ENCODE measurements at places on chromosomes 16 and 17.

DNA sequence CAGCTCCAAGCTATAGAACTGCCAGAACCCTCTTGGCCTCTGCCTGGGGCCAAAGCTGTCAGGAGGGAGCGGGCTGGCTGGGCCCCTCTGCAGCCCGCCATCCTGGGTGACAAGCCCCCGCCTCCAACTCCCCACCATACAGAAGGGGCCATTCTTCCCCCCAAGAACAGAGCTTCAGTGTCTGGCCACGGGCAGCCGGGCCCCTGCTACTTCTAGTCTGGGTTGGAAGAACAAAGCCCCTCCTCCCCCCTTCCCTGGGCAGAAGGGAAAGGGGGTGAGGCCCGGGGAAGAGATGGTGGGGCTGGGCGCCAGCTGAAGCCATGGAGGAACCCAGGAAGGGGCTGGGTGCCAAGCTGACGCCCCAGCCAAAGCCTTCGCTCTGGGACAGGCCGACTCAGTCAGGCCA, 9.0 kb downstream of the NAT9 start:
- DNase-seq, result no peak

DNA sequence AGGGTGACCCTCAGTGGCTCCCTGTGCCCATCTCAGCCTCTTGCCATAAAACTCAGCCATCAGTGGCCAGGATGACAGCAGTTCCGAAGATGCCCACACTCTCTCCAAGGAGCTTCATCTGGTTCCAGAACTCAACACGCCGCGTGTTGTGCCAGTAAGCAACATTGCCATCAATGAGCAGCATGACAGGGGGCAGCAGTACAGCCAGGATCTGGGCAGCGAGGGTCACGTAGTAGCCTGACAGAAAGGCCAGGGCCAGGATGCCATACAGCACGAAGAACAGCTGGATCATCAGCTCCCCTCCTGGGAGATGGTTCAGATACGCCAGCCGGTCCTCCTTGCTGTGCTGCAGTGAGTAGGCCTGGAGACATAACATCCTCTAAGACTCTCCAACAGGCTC, 2.9 kb downstream of the TMEM101 start:
- DNase-seq, result no peak

DNA sequence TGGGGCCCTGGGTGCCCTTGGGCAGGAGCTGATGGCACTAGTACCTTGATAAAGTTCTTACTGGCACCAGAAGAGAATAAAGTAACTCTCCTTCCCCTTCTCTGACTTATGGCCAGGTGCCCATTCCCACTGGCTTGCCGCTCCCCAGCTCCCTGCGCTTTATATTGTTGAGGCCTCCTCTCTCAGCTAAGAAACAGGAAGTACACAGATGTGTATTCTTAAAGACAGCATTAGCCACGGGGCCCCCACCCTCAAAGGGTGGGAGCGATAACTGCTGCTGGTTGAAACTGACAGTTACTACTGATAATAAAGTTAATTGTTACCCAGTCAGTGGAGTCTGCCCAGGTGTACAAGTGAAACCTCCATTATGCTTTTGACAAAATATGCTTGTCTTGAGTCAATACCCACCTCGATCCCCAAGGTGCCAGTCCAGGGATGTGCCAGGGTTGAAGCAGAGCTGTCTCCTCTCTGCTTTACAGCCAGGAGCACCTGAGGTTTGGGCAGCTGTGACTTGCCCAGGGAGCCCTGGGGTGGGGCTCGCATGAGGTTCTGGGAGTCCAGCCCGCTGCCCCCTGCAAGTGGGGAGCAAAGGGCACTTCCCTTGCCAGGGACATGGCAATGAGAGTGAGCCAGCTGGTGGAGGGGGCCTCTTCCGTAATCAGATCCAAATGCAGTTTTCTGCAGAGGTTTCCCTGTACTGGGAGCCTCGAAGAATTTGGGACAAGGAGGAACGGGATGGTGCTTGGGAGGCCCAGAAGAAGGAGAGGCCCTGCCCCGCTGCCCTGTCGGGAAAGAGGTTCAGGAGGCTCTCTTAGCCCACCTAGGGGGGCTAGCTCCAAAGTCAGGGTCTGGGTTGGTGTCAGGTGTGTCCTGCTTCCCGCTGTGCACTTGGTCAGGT, 5.4 kb upstream of the CLDN9 start:
- DNase-seq, result no peak

DNA sequence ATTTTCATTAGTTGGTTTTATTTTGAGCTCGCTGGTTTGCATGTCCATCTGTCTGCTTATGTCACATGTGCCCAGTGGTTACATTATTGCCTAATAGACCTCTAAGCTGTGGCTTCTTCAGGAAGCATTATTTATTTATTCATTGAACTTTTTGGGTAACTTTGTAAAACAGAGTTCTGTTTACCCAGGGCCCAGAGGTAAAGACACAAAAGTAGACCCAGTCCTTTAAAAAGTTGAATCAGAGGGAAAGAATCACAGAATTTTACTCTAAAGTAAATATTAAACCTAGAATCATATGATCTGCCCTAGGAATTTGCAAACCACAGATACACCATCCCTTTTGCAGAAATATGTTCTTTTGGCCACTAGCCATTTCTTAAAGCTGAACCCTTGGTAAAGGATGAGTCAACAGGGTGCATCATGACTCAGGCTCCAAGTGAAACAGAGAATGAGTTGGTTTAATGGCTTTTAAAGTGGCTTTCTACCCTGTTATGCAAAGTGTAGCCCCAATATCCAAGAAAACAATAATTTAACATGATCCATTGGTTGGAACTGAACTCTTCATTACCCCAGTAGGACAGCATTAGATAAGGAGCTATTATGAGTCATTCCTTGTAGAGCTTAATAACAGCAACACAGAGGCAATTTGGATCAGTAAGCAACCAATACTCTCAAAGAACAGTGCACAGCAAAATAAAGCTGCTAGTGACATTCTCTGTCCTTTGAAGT, 236.3 kb downstream of the KCNJ2 start:
- no peak for DNase-seq

- DNase-seq, result no peak
Observed at GRCh38 chr17:59001158-59001814, 105.4 kb downstream of the TRIM37 start.

- no peak for DNase-seq
Observed at GRCh38 chr16:14427371-14427948, 202.6 kb downstream of the PARN start.

- no peak for DNase-seq
Observed at GRCh38 chr16:4240624-4241023, 1.3 kb downstream of the SRL start.

DNA sequence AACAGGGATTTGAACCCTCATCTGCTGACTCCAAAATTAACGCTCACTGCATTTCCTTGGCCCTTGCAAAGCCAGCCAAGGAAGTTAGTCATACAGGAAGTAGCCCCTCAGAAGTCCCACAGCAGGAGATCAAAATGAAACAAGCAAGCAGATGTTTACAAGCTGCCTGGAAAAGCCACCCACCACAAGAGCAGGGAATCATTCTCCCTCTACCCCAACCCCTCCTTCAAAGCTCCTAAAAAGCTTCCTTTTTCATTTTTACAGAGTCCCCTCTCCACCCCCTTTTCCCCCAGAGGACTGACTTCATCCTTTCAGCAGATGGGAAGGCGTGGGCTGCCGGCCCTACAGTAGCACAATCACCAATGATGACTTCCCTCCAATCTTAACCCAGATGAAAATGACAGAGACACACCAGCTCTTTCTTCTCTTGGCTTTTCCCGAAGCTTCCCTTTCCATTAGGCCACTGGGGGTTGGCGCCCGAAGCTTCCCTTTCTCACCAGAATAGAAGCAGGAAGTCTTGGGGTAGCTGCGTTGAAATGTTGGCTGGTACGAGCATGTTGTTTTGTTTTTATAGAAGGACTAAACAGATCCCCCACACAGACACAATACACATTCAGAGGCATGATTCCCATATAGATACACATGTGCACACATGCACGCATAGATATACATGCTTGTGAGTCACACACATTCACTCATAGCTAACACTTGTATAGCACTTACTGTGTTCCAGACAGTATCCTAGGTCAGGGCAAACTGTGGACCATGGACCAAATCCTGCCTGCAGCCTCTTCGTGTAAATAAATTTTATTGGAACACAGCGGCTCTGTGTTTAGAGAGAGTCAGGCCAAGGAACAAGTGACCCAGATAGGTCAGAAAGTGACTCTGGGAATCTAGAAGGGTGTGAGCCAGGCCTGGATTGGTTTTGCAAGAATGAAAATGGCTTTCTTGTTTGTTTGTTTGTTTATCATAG, 17.4 kb downstream of the ITPRIPL2 start:
- no peak for DNase-seq

DNA sequence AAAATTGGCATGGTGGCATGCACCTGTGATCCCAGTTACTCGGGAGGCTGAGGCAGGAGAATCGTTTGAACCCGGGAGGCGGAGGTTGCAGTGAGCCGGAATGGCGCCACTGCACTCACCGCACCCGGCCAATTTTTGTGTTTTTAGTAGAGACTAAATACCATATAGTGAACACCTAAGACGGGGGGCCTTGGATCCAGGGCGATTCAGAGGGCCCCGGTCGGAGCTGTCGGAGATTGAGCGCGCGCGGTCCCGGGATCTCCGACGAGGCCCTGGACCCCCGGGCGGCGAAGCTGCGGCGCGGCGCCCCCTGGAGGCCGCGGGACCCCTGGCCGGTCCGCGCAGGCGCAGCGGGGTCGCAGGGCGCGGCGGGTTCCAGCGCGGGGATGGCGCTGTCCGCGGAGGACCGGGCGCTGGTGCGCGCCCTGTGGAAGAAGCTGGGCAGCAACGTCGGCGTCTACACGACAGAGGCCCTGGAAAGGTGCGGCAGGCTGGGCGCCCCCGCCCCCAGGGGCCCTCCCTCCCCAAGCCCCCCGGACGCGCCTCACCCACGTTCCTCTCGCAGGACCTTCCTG, at the start of gene HBQ1:
TSS of gene HBQ1 (plus strand) at position 359 of the 575 bp plus-strand sequence. CDS start at position 387, 28 bp downstream.
- no peak for DNase-seq

DNA sequence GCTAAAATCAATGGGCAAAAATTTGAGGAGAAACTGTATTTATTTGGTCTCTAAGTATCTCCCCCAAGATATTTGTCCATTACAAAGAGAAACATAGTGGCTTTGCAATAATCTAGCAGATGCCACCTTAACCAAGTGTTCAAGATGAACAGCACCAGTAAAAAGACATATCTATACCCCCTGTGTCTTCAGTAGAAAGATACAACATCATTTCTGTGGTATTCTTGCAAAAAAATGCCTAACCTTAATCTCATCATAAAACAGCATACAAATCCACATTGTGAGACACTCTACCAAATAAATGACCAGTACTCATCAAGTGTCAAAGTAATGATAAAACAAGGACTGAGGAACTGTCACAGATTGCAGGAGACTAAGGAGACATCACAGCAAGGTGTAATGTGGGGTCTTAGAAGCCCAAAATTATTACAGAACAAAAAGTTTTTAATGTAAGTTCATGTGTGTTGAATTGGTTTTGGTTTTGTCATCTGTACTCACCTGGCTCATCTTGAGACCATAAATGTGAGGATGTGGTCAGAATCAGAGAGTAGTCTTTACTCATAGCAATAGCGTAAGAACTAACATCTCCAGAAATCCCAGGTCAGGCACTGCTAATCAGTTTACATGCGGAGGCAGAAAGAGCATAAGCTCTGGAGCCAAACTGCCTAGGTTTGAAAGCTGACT, 77.2 kb downstream of the AATF start:
- no peak for DNase-seq

DNA sequence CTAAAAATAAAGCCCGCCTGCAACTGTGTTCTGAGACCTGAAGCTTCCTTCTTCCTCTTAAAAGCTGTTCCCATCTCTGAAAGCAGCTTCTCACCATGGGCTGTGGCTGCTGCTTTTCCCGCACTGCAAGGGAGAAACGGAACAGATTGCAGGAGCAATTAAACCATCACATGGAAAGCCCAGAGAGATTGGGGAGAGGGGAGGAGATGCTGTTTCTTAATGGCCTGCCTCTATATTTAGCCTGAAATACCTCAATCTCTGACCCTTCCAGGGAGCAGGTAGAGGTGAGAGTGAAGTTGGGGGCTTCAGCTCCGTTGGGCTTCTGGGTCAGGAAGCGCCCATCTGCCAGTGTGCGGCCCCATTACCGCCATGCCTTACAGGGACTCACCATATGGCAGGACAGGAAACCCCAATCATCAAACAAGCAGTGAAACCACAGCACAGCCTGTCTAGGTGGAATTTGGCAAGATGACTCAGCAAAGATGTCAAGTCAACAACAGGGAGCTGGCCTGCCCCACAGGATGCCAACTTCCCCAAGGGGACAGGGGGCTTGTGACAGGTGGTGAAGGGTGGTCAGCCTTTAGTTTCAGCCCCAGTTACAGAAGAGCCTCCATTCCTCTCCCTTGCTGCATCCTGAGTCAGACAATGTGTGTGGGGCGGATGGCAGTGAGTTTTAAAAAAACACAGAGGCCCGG, 286.6 kb upstream of the CCL2 start:
- DNase-seq, result no peak

GRCh38 chr17:57440522-57441269, 184.4 kb downstream of the MSI2 start:
- DNase-seq, result no peak

DNA sequence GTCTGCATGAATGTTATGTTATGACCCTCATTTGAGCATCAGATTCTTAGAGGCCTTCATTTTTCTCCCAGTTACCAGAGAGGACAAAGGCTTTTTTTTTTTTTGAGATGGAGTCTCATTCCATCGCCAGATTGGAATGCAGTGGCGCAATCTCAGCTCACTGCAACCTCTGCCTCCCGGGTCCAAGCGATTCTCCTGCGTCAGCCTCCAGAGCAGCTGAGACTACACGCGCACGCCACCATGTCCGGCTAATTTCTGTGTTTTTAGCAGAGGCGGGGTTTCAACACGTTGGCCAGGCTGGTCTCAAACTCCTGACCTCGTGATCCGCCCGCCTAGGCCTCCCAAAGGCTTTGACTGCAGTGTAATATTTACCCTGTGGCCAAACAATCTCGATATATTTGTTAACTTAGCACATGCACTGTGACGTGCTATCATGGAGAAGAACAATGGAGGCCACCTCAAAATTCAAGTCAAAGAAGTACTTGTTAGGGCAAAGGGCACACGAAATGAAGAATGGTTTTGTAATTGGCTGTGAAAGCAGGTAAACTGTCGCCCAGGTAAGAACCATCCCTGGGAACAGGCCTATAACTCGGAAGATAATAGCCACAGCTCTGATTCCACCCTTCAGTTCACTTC, 303.4 kb downstream of the SLC39A11 start:
- DNase-seq, result no peak

All from omental fat pad (tissue), 4 donors.